Esophagus squamous epithelium (tissue), 5 donors: ENCODE measurements at places on chromosomes 13 and 19. TPM values are rescaled to one million over a fixed set of nuclear protein-coding genes. Genes with fewer than 3 reads are reported as not detected.

DNA sequence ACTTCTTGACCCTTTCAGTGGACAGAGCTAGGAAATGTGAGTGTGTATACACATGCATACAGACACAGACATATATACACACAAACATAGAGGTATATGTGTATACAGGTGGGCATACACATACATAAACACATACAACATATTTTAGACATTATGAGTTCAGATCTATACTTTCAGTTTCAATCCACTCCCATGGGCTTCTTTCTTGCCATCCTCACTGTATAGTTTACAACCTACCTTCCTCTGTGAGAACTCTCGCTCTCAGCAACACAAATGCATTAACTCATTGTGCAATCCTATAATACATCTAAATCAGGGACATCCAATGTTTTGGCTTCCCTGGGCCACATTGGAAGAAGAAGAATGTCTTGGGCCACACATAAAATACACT lies 21.2 kb upstream of the SCEL start:
- peaks cover 11% of the 10 kb centered on the region for H3K4me1 ChIP-seq
- no peak for DNase-seq

DNA sequence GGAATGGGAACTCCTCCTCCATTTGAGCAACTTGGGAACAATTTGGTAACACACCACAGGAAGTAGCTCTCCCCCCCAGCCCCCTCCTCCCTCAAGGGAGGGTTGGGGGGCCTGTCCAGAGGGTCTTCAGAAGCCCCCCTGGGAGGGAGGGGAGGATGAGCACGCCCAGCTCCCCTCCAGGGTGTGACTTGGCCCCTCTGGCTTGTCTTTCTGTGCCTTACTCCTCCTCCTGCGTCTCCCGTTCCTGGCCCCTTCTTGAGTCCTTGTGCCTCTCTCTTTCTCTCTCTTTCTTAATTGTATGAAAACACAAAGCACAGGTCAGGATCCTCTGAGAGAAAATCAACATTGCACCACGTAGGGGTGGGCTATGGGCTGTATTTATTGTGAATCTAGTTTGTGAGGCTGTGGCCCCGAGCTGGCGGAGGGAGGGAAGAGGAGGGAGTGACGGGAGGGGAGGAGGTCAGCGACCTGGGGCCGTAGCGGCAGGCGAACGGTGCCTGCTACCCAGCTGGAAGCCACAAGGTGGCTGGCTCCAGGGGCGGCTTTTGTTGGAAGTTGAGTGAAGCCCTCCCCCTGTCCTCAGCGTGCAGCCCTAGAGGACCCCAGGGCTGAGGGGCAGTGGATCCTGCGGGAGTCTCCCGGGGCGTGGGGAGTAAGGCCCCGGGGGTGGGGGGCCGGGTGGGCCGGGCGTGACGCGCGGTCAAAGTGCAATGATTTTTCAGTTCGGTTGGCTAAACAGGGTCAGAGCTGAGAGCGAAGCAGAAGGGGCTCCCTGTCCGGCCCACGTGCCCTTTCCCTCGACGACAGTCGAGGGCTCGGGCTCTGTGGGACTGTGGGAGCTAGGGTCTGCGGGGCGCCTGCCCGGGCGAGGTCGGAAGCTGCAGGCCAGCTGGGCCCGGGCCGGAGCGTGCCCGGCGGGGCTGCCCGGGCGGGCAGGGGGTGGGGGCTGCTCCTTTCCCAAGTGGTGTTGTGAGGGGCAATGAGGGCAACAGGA lies 6.4 kb downstream of the LYL1 start:
- H3K4me1 ChIP-seq = peaks cover 41% of the 10 kb centered on the region
- H3K36me3 ChIP-seq = no peaks in the 10 kb centered on the region
- H3K27me3 ChIP-seq = no peaks in the 10 kb centered on the region
- peak overlapping the region; percentile 94 for H3K27ac ChIP-seq

GRCh38 chr13:113768018-113768905 lies 9.2 kb downstream of the TMEM255B start:
- DNase-seq = no peak
- no peak overlapping the region for H3K4me3 ChIP-seq
- H3K27me3 ChIP-seq = peaks cover 7% of the 10 kb centered on the region
- no peaks in the 10 kb centered on the region for H3K36me3 ChIP-seq

GRCh38 chr19:35316560-35316959 lies 12.4 kb upstream of the CD22 start:
- H3K4me3 ChIP-seq = no peak overlapping the region
- H3K27me3 ChIP-seq = peaks cover 36% of the 10 kb centered on the region
- H3K36me3 ChIP-seq = no peaks in the 10 kb centered on the region

- no peak overlapping the region for H3K4me3 ChIP-seq
- H3K27ac ChIP-seq = no peak overlapping the region
- DNase-seq = no peak
- H3K27me3 ChIP-seq = no peaks in the 10 kb centered on the region
Measured at GRCh38 chr13:95245071-95245470, 56.2 kb downstream of the ABCC4 start.

- no peaks in the 10 kb centered on the region for H3K27me3 ChIP-seq
- no peak overlapping the region for H3K4me3 ChIP-seq
- H3K27ac ChIP-seq = no peak overlapping the region
- no peaks in the 10 kb centered on the region for H3K36me3 ChIP-seq
- no peak for DNase-seq
Measured at GRCh38 chr13:75739244-75739868, 103.2 kb downstream of the LMO7 start.

- no peak overlapping the region for H3K4me3 ChIP-seq
- H3K27ac ChIP-seq = no peak overlapping the region
- no peaks in the 10 kb centered on the region for H3K36me3 ChIP-seq
- H3K27me3 ChIP-seq = no peaks in the 10 kb centered on the region
- no peaks in the 10 kb centered on the region for H3K4me1 ChIP-seq
Measured at GRCh38 chr13:65915195-65915594, 1314.9 kb downstream of the PCDH9 start.

GRCh38 chr13:45592758-45593157 lies 22.8 kb downstream of the ERICH6B start:
- no peaks in the 10 kb centered on the region for H3K4me1 ChIP-seq
- no peak for DNase-seq
- no peaks in the 10 kb centered on the region for H3K36me3 ChIP-seq
- no peak overlapping the region for H3K4me3 ChIP-seq

DNA sequence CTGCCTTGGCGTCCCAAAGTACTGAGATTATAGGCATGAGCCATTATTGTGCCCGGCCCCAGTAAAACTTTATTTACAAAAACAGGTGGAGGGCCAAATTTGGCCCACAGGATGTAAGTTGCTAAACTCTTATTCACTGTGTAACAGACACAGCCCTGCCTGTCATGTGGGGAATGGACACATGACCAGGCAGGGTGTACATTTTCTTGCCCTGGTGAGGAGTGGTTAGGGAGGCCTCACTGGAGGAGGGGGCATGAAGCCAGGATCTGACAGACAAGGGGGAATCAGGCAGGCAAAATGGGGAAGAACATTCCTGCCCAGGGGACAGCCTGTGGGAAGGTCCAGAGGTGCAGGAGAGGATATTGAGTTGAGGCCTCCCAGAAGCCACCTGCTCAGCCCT lies 7.4 kb upstream of the PGLS start:
- H3K27ac ChIP-seq = no peak overlapping the region
- H3K27me3 ChIP-seq = no peaks in the 10 kb centered on the region
- H3K4me1 ChIP-seq = peaks cover 36% of the 10 kb centered on the region
- DNase-seq = no peak

DNA sequence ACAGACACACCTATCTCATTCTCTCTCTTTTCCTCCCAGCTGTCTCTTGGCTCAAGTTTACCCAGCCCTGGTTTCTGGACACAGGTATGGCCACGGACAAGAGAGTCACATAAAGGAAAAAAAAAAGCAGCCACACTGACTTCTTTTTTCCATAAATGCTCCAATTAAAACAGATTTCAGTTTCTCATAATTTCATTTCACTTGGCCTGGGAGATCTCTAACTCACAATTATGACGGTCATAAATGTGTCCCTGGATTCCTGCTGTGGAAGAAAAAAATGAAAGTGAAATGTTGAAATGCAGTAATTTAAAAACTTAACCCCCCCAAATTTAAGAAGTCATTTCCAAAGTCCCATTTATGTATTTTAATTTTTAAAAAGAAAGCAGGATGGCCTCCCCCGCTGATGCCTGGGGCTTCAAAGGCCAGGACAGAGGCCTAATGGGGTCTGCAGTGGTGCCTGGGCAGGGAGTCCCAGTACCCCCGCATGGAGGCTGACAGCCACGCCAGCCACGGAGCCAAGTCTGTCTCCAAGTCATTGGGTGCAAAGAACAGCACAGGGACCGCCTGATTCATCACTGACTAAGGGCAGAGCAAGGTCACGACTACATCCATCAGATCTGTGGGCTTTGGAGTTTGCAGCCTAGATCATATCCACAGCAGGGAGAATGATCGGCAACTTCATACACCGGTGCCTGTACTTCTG lies 79.7 kb downstream of the TSHZ3 start:
- DNase-seq = no peak
- H3K27ac ChIP-seq = no peak overlapping the region
- no peaks in the 10 kb centered on the region for H3K4me1 ChIP-seq

DNA sequence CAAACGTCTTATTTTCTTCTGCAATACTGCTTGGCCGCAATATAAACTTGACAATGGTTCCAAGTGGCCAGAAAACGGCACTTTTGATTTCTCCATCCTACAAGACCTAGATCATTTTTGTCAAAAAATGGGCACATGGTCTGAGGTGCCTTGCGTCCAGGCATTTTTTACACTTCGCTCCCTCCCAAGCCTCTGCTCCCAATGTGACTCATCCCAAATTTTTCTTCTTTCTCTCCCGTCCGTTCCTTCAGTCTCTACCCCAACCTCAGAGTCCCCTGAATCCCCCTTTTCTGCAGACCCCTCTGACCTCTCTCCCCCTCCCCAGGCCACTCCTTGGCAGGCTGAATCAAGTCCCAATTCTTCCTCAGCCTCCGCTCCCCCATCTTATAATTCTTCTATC lies 14.3 kb upstream of the OR10H1 start:
- H3K4me1 ChIP-seq = no peaks in the 10 kb centered on the region
- H3K4me3 ChIP-seq = no peak overlapping the region
- H3K27me3 ChIP-seq = no peaks in the 10 kb centered on the region

DNA sequence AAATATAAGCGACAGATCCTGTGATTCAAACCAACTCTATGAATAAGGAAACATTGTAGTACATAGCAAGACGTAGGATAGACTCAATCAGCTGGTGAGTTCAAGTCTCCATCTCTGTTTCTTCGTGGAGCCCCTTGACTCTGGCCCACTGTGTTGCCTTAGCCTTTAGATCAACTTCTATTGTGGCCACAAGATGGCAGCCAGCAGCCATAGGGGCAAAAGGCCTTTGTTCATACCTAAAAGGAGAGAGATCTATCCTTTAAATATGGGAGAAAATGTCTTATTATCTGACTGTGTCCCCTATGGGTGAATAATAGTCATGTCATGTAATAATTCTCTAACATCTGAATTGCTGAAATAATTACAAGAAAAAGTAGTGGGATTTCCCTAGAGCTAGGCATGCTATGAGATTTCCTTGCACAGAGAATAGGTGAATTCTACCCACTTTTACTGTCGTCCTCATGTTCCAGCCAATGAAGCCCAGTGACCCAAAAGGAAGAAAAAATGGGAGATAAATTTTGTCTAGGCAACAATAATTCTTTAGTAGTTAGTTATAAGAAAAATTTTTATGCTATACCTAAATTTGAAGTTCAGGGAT lies 129.4 kb downstream of the PCDH20 start:
- H3K27ac ChIP-seq = no peak overlapping the region
- no peaks in the 10 kb centered on the region for H3K36me3 ChIP-seq
- DNase-seq = no peak
- H3K27me3 ChIP-seq = no peaks in the 10 kb centered on the region

DNA sequence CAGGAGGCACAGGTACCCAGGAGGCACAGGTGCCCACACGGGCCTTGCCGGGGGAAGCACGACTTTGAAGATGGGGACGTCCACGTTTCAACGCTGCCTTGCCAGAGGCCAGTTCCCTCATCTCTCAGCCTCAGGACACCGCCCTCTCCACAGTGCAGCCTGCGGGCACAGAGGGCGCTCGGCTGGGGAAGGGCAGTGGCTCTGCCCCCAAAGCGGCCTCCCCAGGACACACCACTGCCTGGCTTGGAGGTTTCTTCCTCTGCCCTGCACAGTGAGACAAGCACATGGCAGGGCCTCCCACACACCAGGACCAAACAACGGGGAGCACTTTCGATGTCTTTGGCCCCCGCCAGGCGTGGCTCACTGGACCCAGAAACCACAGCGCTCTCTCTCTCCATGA lies 73.0 kb downstream of the RASA3 start:
- H3K27me3 ChIP-seq = no peaks in the 10 kb centered on the region
- no peaks in the 10 kb centered on the region for H3K36me3 ChIP-seq
- H3K4me3 ChIP-seq = no peak overlapping the region
- no peak for DNase-seq

The ZSCAN22 gene
- 3.2 TPM for total RNA-seq

The ADGRE1 gene
- total RNA-seq = 0.38 TPM

The CGB1 gene
- not detected for total RNA-seq

The C5AR2 gene
- total RNA-seq = 0.68 TPM

The BCL3 gene
- total RNA-seq = 26.6 TPM
